Fibroblast of pulmonary artery (primary cell): ENCODE measurements at places on chromosomes 12 and 14.
A peak's percentile ranks its signal among the peaks of the same experiment; 100 is the strongest.

- DNase-seq = no peak
Measured at GRCh38 chr14:76908834-76909233, 82.6 kb downstream of the LRRC74A start.

- peak; percentile 82 for DNase-seq
Measured at GRCh38 chr12:107349008-107349747, 255.8 kb upstream of the CRY1 start.

- no peak for DNase-seq
Measured at GRCh38 chr12:129226851-129227250, 373.6 kb downstream of the GLT1D1 start.

DNA sequence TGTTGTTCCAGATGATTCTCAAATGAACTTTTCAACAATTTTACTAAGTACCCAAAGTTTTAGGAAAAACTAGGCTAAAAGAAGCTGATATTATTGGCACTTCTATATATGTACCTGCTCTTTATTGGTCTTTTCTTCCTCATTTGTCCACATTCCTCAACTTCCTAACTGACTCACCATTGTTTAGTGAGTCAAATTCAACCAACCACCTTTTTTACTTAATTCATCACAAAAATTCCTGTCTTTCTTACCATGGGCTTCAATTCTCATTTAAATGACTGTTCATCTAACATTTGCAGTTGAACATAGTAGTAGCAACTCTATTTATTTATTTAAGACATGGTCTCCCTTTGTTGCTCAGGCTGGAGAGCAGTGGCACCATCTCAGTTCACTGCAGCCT is 47.6 kb upstream of the SLC2A13 start:
- DNase-seq = no peak

DNA sequence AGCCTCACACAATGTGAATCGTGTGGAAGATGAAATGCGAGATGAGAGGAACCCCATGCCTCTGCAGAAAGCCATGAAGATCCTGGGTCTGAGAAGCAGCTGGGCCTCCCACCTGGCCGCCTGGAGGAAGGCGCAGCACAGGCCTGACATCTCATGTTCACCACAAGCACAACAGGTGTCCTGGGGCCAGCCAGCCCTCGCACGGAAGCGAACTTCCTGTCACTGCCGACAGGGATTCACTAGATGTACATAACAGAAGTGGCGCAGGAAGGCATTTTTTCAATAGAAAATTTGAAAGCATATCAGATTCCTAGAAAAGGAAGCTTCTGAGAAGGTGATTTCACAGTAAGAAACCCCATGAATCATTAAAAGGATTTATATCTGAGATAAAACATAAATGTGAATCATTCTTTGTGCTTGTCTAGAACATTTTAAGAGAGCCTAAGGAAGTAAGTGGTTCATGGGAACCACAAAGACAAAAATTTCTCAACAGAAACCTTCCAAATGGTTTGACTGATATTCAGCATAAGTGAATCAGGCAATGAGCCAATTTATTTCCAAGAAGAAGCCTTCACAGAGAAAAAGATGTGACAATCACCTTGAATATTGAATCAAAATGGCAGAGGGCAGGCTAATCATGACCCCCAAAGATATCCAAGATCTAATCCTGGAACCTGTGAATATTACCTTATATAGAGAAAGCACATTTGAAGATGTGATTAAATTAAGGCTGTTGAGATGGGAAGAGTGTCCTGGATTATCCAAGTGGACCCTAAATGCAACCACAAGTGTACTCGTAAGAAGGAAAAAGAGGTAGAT is 311.9 kb downstream of the DUSP6 start:
- DNase-seq = peak; percentile 53

GRCh38 chr14:71060825-71061455 is 153.7 kb downstream of the PCNX1 start:
- DNase-seq = peak; percentile 62

GRCh38 chr14:57549765-57550420 is 56.2 kb upstream of the CCDC198 start:
- no peak for DNase-seq

DNA sequence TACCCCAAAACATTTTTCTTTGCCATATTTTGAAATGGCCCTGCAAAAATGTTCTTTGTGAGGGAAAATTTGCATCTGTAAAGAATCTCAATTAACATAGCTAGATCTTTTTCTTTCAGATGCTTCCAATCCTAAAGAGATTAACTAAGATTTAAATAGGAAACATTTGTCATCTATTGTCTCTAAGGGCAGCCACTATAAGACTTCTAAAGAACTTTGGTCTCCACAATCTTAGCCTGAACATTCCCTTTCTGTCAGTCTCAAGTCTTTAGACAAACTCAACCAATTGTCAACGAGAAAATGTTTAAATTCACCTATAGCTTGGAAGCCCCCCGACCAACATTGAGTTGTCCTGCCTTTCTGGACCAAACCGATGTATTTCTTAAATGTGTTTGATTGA is 71.1 kb upstream of the RASSF8 start:
- no peak for DNase-seq

GRCh38 chr14:90191585-90191984 is 64.8 kb upstream of the PSMC1 start:
- no peak for DNase-seq

GRCh38 chr14:59566725-59567124 is 9.9 kb downstream of the CCDC175 start:
- DNase-seq = no peak

DNA sequence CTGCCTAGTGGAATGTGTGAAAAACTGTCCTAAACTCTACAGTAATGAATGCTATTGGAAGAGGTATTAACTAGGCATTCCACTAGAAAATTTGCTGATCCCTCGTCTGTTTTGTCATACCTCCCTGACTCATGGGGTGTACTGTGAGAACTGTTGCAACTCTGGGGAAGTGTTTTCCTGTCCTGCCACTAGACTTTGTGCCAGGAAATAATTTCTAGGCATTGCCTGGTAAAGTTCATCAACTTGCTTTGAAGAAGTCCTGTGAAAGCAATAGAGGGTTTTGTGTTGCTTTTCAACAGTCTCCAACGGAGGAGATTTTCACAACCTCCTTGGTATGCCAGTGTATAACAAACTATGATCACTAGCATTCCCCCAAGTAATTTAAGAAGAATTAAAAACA is 139.9 kb downstream of the AKAP6 start:
- DNase-seq = peak; percentile 89

- DNase-seq = no peak
Measured at GRCh38 chr12:3110578-3110977, 33.4 kb downstream of the TSPAN9 start.

GRCh38 chr12:104906695-104907094 is 51.4 kb downstream of the SLC41A2 start:
- no peak for DNase-seq

DNA sequence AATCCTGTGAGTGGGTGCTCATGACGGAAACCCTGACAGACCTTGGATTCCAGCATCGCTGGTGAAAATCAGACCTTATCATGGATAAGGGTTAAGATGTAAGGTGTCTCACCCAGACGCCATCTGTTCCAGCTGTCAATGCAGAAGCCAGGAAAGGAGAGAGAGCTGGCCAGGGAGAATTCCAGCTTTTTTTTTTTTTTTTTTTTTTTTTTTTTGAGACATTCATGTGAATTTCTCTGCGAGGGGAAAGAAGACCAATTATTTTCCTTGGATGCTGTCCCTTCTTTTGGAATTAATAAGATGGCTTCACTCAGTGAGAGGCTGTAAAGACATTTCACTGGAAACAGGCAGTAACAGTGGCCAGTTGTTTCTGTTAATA is 1.8 kb downstream of the TRAF3 start:
- DNase-seq = no peak

DNA sequence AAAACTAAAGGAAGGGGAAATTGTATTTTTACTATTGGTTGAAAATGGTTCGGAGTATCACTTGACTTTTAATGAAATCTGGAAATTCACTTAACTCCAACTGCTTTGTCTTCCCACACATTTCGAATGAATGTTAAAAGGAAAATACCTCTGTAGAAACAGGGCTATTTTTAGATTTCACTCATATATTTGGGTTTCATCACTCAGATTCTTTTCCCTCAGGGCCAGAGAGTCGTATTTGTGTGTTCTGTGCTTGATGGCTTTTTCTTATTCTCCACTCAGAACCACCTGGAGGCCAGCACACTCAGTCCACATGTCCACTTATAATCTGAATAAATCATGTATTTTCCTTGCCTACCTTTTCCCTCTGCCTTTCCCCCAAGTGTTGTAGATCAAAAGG is 40.0 kb downstream of the DAAM1 start:
- peak; percentile 36 for DNase-seq

GRCh38 chr12:113396200-113396599 is 7.5 kb downstream of the SDS start:
- no peak for DNase-seq

GRCh38 chr14:34593740-34594375 is 36.1 kb downstream of the SNX6 start:
- DNase-seq = peak; percentile 26

DNA sequence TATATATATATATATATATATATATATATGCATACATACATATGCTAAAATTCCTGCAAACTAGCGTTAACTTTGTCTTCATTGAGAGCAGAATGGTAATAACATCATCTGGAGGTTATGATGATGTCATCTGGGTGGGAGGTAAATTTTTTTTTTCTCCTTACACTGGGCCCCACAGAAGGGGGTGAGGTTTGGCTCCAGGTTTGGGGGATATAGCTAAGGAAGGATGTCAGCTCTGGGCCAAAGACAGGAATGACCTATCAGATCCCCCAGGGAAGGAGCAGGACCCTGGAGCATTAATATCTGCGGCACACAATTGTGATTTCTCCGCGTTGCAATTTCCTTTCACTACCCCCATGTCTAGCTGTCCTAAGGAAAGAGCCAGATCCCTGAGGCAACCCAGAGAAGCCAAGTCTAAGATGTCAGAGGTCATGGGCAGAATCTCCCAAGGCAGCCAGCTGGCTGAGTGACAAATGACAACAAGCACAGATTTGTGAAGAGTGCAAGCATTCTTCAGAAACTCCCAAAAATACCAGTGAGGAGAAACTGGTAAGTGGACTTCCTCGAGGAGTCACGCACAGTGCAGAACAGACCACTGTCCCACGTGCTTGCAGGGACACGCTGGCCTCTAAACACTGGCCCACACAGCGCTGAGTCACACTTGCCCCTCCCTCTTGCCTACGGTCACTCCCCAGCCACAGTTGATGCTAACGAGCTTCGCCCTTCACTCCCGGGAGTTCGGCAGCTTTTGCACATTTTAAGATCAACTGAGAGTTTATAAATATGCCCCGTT is 9.9 kb downstream of the UBC start:
- DNase-seq = peak; percentile 97

DNA sequence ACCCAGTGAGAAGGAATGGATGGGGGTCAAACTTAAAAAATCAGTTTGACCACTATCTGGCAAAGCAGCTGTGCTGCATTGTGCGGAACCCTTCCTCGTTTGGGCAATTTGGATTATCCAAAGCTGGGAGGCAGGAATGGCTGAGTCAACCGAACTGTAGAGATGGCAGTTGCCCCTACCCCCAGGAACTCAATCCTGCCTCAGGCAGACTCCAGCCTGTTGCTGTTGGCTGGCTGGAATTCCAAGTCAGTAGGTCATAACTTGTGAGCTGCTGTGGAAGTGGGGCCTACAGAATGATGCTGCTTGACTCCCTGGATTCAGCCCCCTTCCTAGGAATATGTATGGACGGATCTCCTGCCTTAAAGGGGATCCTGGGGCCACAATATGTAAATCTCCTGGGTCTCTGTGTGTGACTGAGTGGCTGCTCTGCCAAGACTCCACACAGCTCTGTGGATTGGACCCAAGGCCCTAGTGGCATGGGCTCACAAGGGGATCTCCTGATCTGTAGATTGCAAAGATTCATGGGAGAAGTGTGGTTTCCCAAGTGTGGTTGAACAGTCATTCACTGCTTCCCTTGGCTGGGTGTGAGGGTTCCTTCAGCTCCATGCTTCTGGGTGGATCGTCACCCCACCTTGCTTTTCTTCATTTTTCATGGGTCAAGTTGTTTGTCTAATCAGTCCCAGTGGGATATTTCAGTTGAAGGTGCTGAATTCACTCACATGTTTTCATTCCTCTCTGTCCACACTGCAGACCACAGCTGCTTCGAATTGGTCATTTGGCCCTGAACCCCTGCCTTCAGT is 19.2 kb downstream of the LUM start:
- no peak for DNase-seq

DNA sequence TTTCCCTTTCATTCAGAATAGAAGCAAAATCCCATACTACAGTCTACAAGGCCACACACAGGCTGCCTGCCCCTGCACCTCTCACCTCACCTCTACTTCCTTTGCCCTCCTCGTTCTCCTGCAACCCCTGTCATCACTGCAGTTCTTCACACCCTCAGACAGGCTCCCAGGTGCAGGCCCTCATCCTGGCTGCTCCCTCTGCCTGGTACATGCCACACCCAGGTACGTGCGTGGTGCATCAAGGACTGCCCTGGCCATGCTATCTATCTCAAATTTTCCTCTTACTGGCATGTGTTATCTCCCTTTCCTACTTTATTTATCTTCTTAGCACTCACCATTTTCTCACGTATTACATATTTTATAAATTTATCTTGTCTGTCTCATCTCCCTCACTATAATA is 24.3 kb downstream of the TM7SF3 start:
- no peak for DNase-seq
